ENCODE measurements at places on chromosomes 3 and 15.

GRCh38 chr3:158531334-158531733, 39.7 kb upstream of the MLF1 start:
- no peak for DNase-seq

DNA sequence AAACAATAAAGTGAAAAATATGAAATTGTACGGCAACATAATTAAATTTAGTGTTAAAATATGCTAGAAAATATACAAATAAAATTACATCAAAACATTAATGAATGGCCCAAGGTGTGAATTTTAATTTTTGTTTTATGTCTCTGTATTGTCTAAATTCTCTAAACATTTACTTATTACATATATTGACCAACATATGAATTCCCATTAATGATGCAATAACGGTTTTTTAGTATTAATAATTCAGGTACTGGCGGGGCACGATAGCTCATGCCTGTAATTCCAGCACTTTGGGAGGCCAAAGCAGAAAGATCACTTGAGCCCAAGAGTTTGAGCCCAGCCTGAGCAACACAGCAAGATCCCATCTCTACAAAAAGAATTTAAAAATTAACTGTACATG, 20.6 kb upstream of the XRN1 start:
- DNase-seq, result no peak

DNA sequence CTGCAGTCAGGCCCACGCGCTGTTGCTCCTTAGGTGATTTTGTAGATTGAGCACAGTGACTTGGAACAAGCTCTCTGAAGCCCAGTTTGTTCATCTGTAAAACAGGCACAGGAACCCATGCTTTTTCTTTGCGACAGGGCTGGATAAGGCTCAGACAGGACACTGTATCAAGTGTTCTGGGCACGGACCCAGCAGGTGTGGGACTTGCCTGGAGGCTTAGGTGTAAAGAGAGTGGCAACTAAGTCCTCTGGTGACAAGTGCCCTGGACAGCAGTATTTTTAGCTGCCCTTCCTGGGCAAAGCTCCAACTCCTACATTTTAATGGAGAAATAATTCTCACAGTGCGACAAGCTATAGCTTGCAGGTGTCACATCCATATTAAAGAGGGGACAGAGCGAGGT, 32.2 kb downstream of the CD276 start:
- DNase-seq, result no peak

GRCh38 chr3:172557515-172558220, 34.4 kb upstream of the TNFSF10 start:
- no peak for DNase-seq

DNA sequence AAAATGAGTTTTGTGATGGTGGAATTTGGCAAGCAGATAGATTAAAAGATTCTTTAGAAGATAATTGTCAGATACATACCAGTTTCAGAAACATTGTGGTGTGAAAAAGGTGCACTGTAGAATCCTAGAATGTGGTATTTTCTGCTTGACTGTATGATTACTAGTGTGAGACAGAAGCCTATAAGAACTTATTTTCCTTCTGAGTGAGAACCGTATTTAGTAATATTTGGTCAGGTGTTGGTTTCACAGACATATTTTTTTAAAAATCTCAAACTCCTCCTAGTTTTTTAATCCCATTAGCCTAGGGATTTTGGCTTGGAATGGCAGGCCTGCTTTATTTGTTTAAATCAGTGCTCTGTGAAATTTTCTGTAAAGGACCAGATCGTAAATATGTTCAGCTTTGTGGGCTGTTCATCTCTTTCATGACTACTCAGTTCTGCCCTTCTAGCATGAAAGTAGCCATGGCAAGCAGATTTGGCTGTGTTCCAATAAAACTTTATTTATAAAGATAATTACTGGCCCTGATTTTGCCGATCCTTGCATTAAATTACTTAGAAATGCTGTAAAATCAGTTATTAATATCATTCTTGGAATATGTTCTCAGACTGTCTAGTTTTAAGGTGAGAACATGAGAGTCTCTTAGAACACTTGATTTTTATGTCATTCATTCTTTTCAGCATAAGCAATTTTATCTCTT, 205.1 kb downstream of the ITPR1 start:
- DNase-seq, result no peak

GRCh38 chr15:62647843-62648505, 394.6 kb upstream of the TPM1 start:
- DNase-seq, result no peak

DNA sequence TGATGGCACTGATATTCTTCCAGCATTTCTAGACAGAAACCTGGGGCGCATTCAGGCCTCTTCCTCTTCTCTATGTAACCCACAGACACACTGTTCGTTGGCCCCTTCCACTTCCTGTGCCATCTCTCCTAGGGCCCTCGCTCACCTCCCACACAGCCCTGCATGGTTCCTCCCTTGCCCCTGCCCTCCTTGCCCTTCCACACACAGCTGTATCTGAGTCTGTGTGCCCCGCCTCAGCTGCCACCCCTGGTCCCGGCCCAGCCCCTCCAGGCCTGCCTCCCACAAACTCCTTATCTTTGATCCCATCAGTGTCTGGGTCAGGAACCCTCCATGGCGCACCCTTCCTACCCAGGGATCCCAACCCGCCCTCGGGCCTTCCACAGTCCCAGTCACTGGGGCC, 37.9 kb downstream of the RAB6B start:
- DNase-seq, result no peak

GRCh38 chr15:62253294-62253693, 88.2 kb upstream of the C2CD4B start:
- DNase-seq, result no peak

DNA sequence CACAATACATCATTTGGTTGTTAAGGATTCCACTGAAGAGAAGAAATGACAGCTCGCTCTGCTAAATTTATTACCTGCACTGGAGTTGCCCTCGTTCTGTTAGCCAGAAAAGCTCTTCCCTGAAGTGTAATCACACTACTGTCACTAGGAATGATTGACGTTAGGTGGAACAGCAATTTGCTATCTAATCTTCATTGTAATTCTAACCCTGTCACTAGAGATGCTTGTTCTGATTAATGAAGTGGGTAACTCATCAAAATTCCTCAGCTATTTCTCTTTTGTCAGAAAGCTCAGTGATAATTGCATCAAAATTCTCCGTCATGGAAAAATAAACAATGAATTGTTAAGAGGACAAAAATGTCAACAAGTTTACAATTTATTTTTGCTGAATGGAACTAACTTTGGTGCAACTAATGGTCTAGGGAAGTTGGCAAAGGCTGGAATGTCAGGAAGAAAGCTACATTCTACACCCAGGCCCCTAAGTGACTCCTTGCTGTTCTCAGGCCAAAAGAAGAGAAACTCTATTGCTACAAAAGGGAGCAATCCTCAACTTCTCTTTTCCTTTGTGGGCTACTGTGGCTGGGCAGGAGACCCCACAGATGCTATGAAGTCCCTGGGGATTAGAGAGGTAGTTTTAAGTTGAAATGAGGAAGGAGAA, 34.1 kb downstream of the CCDC191 start:
- DNase-seq, result no peak

DNA sequence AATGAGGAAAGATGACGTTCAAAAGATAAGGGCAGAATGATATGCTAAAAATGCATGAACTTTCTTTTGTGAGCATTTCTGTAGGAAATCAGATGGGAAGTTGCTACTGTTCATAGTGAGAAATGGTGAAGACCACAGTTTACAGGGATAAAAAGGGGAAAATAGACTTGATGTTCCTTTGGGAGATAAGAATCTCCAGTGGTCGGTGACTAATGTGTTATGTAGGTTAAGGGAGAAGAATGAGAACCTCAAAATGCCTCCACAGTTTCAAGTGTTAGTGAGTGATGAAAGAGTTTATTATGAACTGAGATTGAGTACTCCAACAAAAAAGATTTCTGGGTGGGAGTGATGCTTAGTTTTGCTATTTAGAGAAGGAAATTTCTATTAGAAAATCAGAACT, 247.2 kb downstream of the LSAMP start:
- no peak for DNase-seq

GRCh38 chr3:194527726-194528125, 40.9 kb upstream of the ATP13A3 start:
- DNase-seq, result no peak

- DNase-seq, result no peak
Measured at GRCh38 chr3:113545594-113545993, 13.2 kb downstream of the SIDT1 start.

GRCh38 chr15:57586661-57587424, 4.9 kb upstream of the MYZAP start:
- peak; percentile 14 for DNase-seq

- DNase-seq, result no peak
Measured at GRCh38 chr15:38377636-38378035, 76.3 kb upstream of the FAM98B start.

DNA sequence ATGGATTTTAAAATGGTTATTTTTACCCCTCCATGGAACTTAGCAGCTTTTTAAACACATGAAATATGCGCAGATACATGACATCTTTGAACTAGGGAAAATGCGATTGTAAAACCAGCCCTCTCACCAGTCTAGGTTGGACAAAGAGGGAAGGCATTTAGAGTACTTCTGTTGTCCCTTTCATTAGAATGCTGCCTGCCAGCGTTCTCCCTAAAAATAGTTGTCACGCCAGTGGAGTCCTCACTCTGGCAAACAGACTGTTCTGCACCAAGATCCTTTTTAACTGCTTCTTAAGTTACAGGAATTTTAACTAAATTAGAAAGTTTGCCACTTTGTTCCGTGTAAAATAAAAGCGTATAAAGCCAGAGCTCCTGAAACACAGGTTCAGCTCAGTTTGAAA, 295.3 kb downstream of the VPS13C start:
- DNase-seq, result no peak

GRCh38 chr3:52820736-52821135, 9.7 kb downstream of the ITIH4 start:
- DNase-seq, result no peak

GRCh38 chr3:70075101-70075500, 75.6 kb downstream of the SAMMSON start:
- DNase-seq, result no peak

GRCh38 chr15:34794590-34795206, 651 bp downstream of the ACTC1 start:
- no peak for DNase-seq

DNA sequence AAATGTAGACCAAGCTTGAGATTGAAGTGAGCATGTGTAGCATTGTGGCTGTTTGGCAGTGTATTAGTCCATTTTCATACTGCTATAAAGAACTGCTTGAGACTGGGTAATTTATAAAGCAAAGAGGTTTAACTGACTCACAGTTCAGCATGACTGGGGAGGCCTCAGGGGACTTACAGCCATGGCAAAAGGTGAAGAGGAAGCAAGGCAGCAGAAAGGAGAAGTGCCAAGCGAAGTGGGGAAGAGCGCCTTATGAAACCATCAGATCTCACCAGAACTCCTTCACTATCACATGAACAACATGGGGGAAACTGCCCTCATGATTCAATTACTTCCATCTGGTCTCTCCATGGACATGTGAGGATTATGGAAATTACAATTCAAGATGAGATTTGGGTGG, 8.6 kb upstream of the CERS3 start:
- DNase-seq, result no peak

GRCh38 chr15:84715441-84716035, 401 bp downstream of the SEC11A start:
- DNase-seq, result peak; percentile 30

DNA sequence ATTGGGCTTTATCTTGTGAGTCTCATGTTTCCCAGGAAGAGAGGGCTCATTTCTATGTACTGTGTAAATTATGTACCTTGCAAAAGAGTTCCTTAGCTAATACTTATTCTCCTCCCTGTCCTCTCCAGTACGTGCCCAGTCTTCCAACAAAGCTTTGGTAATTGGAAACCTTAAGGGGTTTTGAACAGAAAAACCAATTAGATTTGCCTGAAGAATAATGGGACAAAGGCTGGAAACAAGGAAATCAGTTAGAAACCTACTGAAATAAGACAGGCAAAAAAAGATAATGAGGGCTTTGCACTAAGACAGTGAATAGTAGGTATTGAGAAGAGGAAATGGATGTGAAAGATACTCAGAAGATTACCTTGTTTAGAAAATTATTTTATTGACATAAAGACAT, 82.5 kb downstream of the SPRED1 start:
- no peak for DNase-seq

DNA sequence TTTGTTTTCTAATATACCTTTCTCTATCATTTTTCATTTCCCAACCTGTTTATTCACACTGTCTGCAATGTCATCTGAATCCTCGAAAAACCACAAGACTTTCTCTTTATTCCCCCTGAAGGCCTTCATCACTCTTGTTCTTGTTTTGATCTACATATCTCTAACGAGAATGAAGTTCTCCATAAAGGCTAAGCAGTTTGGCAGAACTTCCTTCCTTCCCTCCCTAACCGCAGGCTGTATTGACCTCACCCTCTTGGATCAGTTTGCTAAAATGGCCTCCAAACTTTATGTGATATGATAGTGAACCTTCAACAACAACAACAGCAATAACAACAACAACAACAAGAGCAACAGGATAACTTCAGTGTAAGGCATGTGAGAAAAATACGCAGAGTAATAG, 392.8 kb downstream of the TIGIT start:
- DNase-seq, result no peak

- DNase-seq, result no peak
Measured at GRCh38 chr3:44899683-44900367, 25.4 kb downstream of the TGM4 start.

- no peak for DNase-seq
Measured at GRCh38 chr3:86774082-86774691, 216.8 kb downstream of the VGLL3 start.

- DNase-seq, result no peak
Measured at GRCh38 chr3:181859518-181859917, 147.8 kb downstream of the SOX2 start.

DNA sequence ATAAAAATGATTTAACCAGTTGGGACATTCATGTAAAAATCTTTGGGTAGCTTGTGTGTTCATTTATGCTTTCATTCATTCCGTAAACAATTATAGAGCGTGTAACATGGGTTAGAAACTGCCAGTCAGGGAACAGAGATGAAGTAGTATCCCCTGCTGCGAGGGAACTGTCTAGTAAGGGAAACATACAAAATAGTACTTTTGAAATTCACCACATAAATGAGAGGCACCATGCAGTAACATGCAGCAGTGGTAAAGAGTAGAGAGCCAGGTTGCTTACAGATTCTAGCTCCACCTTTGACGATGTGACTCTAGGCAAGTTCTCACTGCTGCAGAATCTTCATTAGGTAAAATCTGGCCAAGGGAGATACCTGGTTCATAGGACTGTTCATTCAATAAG, 938 bp downstream of the DZIP3 start:
- DNase-seq, result peak; percentile 31

DNA sequence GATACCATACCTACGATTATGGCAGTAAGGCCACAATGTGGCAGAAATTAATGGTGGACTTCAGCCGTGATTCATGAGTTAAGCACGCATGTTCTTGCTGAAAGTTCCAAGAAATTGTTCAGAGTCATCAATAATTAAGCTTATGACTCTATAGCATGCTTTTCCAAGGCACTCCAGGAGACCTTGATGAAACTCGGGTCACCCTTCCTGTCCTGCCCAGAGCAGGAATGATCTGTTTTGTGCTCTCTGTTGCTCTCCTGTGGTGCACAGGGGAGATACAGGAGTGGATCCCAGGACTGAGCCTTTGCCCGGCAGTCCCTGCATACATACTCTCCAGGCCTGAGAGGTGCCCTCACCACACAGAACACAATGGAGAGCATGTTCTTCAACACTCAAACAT, 141.6 kb upstream of the SLC2A2 start:
- no peak for DNase-seq

Measured in CD4-positive, alpha-beta T cell treated with Interleukin-12 subunit alpha and Interleukin-12 subunit beta, for 1 hour (primary cell).